Lung (tissue), 17 donors: ENCODE measurements at places on chromosomes 1 and 21.

- peak; percentile 24 for DNase-seq
Observed at GRCh38 chr1:67429528-67430357, 459 bp downstream of the SERBP1 start.

GRCh38 chr1:24912376-24913273, 17.5 kb downstream of the RUNX3 start:
- DNase-seq: no peak

DNA sequence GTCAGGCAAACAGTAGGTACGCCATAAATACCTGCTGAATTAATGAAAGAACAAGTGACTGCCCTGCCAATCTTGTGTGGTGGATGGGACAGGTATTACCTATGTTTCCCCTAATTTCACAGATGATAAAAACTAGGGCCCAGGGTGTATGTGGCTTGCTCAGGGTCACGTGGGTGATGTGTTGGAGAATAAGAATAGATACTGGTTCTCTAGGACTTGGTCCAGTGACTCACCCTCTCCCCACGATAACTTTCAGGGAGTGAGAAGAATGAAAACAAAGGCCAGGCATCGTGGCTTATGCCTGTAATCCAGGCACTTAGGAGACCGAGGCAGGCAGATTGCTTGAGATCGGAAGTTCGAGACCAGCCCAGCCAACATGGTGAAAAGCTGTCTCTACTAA, 26.7 kb downstream of the SLC26A9 start:
- peak; percentile 7 for DNase-seq

DNA sequence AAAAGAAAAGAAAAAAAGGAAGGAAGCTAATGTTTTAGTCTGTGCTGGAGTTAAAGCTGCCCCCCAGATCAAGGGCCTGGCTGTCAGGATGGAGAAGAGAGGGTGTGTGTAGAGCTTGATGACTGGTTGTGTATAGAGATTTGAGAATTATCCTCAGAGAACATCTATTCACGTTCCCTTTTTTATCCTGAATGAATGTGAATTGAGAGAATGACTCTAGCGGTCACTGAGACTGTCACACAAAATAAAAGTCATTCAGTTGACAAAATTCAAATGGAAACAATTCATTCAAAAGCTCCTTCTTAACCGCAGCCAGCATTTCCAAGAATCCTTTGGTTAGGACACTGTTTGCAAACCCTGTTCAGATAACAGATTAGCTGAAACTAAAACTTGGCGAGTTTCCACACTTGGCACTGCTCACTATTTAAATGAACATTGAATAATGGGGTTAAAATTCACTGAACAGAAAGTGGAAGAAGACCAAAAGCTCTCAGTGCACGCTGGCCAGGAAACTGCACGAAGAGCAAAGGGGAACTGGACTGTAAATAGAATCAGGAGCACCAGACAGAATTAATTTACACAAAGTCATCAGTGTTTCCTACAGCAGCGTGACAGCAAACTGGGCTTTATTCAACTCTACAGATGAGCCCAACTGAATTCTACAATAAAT, 13.6 kb upstream of the FAM89A start:
- DNase-seq: peak; percentile 92
